ENCODE measurements at places on chromosomes 11 and 22. TPM values are rescaled to one million over a fixed set of nuclear protein-coding genes. Genes with fewer than 3 reads are reported as not detected.

DNA sequence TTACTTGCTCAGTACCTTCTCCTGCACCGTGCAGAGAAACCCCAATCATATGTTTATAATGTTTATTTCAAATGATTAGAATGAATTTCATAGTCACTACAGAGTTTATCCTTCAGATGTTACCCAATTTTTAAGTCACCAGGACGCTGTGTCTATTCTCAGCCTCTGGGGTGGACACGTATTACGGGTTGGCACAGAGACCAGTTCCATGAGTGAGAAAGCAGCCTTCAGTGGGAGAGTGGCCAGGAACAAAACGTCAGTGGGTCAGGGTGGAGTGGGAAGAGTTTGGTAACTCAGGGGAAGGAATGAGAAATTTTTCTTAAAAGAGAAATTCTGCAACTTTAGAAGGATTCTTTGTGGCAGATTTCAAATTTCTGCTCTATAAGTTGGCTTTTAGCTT is 77.1 kb upstream of the MTMR2 start:
- peak; percentile 83 for DNase-seq

CHADL gene
- 0.62 TPM for polyA plus RNA-seq

DNA sequence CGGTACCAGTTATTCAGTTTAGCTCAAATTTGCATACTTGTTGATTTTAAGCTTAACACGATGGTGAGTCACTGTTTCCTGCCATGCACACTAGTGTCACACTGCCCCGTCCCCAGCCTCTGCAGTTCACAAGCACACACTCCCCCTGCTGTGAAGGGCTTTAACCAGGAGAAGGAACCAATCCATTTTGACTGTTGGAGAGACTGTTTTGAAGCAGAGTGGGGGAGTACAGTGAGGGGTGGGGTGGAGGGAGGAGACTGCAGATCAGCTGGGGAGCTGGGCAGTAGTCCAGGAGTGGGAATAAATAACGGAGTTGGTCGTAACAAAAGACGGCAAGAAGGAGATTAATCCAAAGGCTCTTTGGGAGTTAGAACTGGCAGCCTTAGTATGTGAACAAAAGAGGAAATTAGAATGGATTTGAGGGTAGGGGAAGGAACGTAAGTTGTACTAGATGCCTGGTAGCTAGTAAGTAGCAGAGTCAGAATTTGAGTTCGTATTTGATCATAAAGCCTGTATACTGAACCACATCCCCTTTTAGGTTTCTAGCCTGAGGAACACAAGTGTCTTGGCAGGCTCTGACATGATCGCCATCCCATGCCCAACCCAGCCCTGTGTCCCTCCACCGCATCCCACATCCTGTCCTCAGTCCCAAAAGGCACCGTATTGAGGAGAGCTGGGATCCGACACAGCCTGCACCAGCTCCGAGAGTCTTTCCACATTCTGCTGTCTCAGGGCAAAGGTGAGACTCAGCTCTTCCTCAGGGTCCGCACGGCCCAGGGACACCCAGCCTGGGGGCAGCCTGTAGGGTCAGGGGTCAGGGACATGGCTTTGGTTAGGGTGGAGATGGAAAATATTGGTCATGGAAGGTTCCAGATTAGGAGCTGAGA is 862 bp downstream of the TPP1 start:
- no peak for DNase-seq

- DNase-seq = no peak
Measured at GRCh38 chr11:104151404-104152204, 12.3 kb downstream of the PDGFD start.

GRCh38 chr22:33787645-33788456 is 132.4 kb downstream of the LARGE1 start:
- no peak for DNase-seq

POTEH gene
- not detected for polyA plus RNA-seq

YPEL4 gene
- 0.18 TPM for polyA plus RNA-seq

DNA sequence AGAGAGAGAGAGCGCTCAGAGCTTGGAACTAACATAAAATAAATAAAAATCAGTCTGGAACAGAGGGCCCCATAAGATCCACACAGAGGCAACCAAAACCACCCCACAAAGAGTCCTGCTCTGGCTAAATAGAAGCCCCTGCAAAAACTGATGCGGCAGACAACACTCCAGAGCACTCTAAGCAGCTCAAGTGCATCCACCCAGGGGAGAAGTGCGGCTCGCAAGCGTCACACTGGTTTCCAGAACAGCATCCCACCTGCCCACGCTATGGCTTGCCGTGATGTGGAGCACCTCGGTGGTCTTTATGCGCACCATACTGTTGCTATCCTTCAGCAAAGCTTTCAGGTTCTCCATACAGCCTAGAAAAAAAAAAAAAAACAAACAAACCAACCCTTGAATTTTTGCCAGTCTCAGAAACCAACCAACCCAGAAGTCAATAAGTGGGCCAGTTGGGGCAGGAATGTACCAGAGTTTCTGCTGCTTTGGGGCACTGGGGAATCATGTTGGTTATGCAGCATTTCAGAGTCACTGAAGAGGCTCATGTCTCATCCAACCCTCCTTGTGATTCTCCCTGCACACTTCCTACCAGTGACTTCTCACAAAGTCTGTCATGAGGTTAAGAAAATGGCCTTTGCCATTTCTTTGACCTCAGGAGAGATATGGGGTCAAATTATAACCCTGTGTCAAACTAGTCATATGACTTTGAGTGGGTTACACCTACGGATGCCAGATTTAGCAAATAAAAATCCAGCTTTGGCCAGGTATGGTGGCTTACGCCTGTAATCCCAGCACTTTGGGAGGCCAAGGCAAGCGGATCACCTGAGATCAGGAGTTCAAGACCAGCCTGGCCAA is 3.0 kb downstream of the RSPH14 start:
- no peak for DNase-seq

DNA sequence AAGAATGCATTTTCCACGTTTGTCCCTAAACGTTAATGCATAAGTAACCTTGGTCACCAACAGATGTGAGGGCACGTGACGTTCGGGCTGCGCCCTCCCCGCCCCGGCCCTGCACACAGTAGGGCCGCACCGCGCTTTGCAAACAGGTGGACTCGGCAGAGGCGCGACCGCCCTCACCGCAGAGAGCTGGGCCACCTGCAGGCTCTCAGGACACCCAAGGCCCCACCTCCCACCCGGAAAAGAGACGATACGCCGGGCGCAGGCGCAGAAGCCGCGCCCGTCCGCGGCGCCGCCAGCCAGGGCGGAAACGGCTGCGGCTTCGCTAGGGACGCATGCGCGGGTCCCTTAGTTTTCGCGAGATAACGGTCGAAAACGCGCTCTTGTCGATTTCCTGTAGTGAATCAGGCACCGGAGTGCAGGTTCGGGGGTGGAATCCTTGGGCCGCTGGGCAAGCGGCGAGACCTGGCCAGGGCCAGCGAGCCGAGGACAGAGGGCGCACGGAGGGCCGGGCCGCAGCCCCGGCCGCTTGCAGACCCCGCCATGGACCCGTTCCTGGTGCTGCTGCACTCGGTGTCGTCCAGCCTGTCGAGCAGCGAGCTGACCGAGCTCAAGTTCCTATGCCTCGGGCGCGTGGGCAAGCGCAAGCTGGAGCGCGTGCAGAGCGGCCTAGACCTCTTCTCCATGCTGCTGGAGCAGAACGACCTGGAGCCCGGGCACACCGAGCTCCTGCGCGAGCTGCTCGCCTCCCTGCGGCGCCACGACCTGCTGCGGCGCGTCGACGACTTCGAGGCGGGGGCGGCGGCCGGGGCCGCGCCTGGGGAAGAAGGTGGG is at the start of gene FADD:
FADD (plus strand) TSS at position 377 of the 831 bp plus-strand sequence; CDS start at position 541, 164 bp downstream.
- peak; percentile 95 for DNase-seq

DNA sequence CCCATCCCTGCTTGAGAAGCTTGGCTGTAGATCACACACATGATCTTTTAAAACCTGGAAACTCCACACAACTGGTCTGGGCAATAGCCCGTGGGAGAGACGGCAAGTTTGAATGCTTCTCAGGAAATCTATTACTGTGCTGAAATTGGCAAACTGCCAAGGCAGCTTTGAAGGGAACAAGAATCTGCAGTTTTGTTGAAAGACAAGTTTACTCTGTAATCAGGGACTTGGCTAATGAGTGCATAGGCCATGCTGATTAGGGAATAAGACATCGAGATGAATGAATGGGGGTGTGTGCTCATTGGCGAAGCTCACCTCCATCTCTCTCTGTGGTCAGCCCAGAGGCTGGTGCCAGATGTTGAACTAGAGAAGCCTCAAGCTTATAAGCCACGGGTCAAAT is 218.8 kb downstream of the HIPK3 start:
- DNase-seq = no peak

- no peak for DNase-seq
Measured at GRCh38 chr11:61162092-61162941, 1.1 kb upstream of the VPS37C start.

- DNase-seq = no peak
Measured at GRCh38 chr11:63609971-63610580, 4.2 kb downstream of the PLAAT3 start.

GRCh38 chr11:96393753-96394348 is 4.0 kb downstream of the JRKL start:
- DNase-seq = no peak

- no peak for DNase-seq
Measured at GRCh38 chr22:38132136-38132535, 21.7 kb upstream of the BAIAP2L2 start.

C11orf21 gene
- 0.12 TPM for polyA plus RNA-seq

DNA sequence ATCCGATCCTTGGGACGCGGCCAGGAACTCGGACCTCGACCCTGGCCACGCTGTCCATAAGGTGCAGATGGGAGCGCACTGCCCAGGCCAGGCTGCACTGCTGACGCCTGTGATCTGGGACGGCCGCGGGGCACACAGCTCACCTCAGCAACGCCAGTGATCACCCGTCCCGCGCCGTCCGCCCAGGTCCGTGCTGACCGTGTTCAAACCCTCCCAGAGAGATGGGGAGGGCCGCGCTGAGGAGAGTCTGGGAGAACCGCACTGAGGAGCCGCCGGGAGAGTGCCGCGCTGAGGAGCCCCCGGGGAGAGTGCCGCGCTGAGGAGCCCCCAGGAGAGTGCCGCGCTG is 636 bp downstream of the KCNQ1OT1 start:
- DNase-seq = peak; percentile 67

NOX4 gene
- polyA plus RNA-seq = 0.46 TPM

FAM181B gene
- 0.03 TPM for polyA plus RNA-seq

DNA sequence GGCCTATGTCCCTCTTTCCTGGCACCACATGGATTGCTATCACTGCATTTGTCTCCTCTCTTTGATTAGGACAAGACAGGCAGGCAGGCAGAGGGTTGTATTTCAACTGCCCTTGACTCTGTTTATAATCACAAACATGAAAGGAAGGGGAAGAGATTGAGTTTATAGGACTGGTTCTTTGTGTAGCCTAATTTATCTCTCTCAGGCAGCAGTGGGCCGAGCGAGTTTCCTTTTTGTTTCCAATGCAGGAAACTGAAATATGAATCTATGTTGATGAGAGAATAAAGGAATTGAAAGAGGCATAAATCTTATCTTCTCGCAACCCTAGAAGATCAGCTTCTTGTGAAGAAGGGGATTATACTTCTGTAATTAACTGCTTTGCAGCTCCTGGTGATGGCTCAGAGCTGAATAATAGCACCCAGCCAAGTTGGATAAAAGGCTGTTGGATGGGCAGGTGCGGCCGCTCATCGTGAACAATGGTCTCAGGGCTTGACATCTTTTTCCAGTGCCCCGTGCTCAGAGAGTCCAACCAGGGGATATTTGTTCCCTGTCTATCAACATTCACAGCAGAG is 80.6 kb upstream of the SYT13 start:
- DNase-seq = no peak

RCOR2 gene
- polyA plus RNA-seq = 0.77 TPM

GRCh38 chr11:29481738-29482137 is 535.1 kb downstream of the KCNA4 start:
- DNase-seq = no peak

GRCh38 chr11:122721201-122721963 is 65.9 kb downstream of the UBASH3B start:
- DNase-seq = no peak

DNA sequence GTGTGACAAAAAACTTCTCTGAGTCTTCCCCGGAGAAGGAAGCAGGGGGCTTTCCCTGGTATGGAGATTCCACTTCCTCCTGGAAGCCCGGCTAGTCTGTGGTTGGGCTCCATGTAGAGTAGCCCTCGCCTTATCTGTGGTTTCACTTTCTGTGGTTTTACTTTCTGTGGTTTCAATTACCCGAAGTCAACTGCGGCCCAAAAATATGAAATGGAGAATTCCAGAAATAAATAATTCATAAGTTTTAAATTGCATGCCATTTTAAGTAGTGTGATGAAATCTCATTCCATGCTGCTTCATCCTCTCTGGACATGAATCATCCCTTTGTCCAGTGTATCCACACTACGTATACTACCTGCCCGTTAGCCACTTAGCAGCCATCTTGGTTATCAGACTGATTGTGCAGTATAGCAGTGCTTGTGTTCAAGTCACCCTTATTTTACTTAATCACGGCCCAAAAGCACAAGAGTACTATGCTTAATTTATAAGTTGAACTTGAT is 275.0 kb upstream of the SESN3 start:
- DNase-seq = no peak
